ENCODE measurements at places on chromosomes 3 and 15.

- no peak for DNase-seq
Measured at GRCh38 chr3:112560307-112560706, 1.5 kb downstream of the ATG3 start.

DNA sequence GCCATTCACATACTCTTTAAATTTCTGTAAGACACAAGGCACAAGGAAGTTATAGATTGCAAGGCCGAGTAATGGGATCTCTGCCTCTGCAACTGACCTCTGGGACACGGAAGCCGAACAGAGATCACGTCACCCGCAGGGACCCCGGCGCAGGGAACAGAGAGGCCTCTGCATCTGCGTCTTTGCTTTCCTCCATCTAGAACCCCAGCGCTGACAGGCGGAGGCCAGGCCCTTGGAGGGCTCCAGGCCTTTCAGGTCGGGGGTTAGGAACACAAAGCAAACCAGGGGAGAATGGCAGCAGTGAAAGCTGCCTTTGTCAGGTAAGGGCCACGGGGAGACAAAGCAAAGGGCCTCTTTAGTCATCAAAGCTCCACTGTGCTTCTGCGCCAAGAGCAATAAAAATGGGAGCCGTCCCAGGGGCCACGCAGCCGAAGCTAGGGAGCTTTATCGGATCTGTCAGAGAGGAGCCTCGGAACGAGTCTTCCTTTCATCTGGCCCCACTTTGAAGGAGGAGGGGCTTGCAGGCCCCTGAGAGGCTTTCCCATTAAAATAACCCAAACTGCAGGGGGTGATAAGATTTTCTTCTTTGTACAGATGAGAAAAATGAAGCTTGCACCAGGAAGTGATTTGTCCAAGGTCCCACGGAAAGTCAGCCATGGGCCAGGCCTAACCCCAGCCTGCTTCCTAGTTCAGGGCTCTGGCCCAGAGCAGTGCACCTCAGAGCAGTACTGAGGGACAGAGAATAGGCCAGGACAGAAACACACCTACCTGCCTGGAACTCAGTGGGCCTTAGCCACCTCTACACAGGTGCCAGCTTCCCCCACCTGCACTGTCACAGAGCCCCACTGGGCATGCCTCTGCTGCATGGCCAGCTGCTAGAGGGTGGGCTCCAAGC is 84.4 kb upstream of the RAD18 start:
- DNase-seq: no peak

GRCh38 chr3:31534065-31534425 is 1.3 kb downstream of the STT3B start:
- DNase-seq: peak; percentile 3

DNA sequence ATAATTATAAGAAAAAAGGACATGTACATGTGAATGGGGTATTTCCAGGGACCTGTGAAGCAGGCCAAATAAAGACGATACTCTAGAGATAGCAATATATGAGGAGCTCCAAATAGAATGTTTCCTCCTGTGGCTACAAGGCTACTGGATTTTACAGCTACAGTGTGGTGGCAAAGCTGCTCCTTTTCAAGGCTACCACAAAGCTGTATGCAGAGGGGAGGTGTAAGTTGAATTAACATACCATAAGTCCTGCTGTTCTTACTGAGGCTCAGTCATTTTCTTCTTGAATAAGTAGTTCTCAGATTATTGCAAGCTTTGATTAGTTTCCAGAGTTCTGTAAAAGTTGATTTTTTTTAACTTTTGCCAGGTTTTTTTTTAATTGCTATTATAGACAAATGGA is 1184.6 kb upstream of the EPHA6 start:
- DNase-seq: no peak

GRCh38 chr3:4515916-4516579 is 22.9 kb downstream of the ITPR1 start:
- no peak for DNase-seq

- peak; percentile 22 for DNase-seq
Measured at GRCh38 chr15:31974855-31975829, 55.2 kb upstream of the CHRNA7 start.

DNA sequence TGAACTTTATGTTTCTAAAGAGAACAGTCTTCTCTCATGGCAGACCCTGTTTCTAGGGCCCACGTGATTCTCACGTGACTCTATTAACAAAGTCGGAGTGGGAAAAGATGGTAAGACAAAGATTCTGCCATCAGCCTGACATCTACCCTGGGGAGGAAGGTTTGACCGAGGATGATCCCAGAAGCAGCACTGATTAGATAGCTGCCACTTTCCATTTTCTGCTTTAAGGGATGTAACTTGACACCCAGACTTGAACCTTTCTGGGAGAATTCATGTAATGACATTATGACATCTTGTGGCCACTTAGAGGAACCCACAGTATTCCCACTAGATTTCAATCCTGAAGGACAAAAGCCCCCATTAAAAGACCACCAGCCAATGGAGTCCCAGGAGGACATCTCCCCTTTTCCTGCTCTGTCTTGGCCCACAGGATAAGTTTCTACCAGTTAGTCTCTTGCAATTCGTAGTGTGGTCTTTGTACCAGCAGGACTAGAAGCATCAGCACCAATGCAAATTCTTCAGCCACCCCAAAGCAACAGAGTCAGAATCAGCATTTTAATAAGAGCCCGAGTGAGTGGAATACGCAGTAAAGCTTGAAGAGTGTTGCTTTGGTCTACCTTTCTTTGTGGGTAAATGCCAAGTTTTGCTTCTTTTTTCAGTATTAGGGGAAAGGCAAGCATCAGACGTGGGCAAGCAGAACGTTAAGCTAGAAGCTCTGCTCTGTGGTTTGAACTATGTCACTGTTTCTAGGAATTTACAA is 480.5 kb upstream of the PROK2 start:
- DNase-seq: no peak

DNA sequence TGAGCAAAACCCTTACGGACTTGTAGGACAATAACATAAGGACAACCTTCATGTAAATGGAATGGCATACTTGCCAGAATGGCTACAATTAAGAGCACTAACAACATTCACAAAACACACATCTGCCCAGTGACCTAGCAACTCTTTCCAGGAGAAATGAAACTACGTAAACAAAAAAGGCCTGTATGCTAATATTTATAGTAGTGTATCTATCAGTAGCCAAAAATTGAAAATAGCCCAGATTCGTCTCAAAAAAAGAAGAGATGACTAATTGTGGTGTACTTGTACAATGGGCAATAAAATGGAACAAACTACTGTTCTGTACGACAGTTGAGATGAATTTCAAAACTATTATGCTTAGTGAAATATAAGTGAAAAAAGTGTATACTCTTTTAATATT is 38.4 kb downstream of the CMC1 start:
- DNase-seq: no peak

- DNase-seq: no peak
Measured at GRCh38 chr3:56314842-56315241, 153.4 kb downstream of the ERC2 start.

- no peak for DNase-seq
Measured at GRCh38 chr3:151362751-151363174, 21.8 kb downstream of the P2RY12 start.

DNA sequence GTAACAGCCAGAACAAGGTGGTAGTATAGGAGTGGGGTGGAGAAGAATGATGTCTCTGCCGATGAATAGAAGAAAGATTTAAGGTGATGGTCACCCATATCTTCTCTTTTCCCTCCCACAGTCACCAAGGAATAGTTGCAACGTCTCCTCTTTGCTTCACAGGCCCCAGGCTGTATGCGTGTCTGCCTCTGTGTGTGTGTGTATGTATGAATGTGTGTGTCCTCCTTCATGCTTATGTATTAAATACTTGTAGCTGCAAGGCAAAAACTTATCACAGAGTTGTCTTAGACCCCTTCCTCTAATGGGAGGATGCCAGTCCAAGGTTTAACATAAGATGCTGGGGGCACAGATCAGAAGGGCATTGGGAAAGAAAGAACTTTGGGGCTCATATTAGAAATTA is 19.1 kb upstream of the BNC1 start:
- DNase-seq: no peak

DNA sequence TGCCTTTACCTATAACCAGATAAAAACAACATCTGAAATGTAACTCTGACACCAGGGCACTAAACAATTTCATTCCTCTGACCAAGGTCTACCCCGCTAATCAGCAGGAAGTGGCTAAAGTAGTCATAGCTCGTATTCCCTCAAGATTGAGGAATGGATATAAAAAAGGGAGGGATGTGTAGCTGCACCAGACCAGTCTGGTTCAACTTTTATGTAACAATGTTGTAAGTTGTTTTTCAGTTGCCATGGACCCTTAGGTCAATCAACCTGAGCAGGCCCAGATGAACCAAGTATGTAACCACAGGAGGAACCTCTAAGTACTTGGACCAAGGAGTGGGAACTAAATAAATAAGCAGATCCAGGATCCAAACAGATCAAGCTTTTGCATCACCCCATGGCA is 28.4 kb upstream of the IFT57 start:
- DNase-seq: no peak

- peak; percentile 43 for DNase-seq
Measured at GRCh38 chr3:124834723-124835718, 52.1 kb downstream of the ITGB5 start.

- DNase-seq: no peak
Measured at GRCh38 chr15:40182358-40183029, 21.6 kb downstream of the BUB1B start.

DNA sequence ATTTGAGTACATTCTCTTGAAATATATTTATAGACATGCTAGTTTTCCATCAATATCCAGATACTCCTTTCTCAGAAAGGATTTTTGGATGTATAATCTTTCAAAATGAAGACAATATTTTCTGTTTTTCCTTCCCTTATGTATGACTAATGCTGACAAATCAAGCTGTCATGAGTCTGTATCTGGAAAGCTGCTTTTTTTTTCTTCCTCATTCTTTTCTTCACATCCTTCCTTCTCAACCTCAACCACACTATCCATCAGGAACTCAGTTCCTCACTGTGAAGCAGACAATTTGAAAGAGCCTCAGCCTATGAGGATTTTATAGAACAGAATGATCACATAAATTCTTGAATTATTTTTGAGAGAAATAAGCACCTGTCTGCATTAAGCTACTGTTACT is 335.9 kb upstream of the EPHA6 start:
- no peak for DNase-seq

GRCh38 chr15:100807028-100807427 is 72.6 kb upstream of the ALDH1A3 start:
- DNase-seq: no peak

DNA sequence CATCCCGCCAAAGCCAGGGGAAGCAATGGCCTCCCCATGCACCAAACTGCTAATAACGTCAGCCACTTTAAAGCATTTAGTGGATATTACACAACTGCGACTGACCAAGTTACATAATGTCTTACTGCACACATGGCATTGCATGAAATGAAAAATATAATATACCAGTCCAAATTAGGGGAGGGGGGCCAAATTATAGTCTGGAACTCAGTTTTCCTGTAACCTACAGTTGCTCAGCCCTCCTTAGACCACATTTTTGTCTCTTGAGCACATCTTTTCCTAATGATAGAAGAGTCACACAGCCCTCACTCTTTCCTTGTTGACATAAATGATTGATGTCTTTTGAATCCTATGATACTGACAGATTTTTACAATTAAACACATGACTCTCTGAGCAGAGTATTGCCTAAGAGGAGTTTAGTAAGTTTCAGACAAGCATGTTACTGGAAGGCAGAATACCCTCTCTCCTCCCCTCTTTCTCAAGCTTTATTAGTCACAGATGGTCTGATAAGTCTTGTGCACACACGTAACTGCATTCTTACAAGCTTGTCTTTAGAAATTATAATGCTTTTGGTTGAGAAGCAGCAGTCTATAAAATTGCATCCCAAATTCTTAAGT is 1.1 kb upstream of the PLD1 start:
- DNase-seq: no peak

DNA sequence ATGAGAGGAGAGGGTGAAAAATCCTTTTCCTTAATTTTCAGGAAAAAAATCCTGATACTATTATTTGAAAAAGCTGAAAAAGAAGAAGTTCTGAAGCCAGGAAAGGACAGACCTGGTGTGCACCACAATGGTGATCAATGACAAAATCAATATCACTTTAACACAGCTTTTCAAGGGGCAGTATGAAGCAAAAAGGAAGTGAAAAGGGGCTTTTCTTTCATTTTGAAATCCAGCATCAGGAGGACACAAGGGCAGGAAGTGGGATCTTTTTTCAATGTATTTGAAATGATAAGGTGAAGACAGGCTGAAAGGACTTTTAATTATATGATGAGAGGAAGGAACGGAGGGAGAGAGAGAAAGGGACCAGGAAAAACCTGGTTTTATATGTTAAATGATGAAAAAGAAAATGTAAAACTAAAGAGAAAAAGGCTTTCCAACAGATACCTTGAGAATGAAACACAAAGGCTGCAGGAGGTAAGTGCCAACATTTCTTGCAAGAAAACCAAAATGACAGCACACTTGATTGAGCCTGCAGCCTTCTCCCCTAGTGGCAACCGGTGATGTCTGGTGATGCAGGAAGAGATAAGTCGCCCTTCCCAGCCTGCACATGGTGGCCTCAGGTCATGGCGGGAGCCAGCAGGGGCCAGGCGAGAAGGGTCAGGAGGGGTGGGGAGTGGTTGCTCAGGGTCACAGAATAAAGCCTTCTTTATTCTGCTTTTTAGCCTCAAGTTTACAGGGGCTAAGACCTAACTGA is 236.7 kb upstream of the WNT5A start:
- no peak for DNase-seq

Data from CD4-positive, alpha-beta T cell treated with Interleukin-6 at 100 ng/mL for 8 hours (primary cell).